Activated T-helper 1 cell treated with anti-CD3 and anti-CD28 coated beads, Interleukin-2, amount 50 U/mL, for 16 hours (primary cell): ENCODE measurements at places on chromosomes 7 and 10.

DNA sequence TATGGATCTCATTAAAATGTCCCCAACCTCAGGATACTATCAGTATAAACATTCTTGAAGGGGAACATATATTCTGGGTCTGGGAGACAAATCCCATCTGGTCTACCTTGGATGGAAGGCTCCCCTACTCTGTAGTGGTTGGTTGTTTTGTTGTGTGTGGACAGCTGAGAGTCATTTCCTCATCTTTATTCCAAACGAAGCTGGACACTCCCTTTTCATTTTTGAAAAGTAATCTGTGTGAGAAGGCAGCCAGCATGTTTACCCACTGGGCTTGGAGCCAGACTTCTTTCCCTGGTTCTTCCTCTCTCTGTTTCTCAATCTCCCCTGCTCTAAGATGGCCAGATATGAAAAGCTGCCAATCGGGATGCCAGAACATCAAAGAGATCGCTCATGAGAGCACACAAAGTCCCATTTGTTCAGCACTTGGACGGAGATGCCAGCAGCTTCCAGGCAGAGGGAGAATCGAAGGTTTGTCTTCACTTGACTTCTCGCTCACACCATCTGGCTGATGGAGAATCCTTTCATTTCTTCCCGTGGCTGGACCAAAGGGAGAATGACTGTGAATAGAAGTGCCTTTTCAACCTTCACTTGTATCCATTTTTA lies 108.1 kb upstream of the AGR3 start:
- no peak for DNase-seq

DNA sequence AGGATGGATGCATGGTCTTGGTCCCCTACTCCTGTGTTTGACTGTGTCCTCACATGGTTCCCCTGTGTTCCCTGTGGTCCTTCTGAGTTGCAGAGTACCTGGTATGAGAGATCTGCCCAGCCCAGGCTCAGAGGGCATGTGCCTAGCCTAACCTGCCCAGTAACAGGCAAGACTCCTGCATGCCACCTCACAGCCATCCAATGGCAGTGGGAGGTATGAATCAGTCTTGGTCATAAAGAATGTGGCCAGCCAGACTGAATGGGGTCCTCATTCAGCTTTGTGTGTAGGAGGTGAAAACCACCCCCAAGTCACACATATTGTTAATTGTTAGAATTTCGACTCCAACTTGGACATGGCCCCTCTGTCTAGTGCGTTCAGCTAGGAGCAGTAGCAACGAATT lies 17.2 kb upstream of the GPR158 start:
- DNase-seq: no peak

DNA sequence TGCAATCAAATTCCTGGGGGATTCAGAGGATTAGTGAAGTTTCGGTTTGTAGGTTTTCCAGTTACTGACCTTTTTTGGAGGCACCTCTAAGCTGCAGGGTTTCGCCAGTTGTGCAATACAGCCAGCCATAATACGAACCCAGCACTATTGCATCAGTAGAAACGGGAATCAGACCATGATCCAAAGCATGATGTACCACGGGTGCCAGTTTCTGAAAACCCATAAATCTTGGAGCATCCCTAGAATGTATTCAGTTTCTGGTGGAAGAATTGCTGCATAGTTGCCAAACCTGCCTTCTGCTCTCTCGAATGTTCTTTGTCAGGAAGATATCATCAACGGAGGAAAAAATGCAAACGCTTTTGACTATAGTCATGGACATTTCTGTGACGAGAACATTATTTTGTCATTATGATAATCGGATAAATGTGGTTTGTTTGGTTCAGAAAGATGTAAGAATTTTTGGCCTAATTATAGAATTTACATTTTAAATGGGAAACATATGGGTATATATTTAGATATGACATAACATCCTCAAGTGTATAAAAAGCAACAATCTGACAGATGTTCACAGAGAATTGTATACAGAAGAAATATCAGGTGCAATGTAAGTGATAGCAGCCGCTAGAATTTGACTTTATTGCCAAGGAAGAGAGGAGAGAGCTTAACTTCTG lies 186.2 kb upstream of the PRKCQ start:
- DNase-seq: no peak

DNA sequence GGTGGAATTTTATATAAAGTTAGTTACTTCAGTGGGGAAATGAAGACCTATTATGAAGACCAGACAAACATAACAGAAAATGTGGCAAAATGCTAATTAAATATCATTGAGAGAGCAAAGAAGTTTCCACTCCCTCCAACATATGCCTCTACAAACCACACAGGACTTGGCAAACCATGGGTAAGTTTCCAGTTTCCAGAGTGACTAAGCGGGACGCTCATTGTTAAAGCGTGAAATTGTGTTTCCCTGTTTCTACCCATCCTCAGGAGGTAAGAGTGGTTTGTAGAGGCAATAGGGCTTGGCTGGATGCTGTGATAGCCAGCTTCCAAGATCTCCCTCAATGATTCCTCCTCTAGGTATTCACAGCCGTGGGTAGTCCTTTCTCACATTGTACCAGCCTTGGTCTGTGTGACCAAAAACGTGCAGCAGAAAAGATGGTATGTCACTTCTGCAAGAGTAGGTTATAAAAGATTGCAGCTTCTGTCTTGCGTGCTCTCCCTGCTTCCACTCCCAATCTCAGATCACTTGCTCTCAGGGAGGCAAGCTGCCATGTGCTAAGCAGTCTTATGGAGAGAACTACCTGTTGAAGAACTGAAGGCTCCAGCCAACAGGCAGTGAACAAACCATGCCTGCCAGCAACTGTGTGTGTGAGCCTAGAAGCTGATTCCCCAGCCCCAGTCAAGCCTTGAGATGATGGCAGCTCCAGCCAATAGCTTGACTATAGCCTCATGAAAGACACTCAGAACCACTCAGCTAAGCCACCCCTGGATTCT lies 35.7 kb downstream of the CBX3 start:
- no peak for DNase-seq

DNA sequence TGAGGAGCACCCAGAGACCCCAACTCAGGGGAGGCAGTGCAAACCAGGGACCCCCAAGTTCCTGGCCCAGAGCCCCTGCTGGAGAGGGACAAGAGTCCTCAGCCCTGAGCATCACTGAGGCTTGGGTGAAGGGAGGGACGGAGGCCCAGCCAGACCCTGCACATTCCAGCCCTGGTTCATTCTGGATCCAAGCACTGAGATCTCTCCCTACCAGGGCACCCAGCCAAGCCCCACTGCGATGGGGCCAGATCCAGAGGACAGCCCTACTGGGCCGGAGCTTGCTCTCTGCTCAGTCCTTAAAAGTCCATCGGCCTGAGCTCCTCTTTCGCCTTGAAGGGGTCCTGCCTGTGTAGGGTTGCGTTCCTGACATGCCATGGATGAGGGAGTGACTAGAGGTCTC lies 40.5 kb upstream of the RABGEF1 start:
- DNase-seq: no peak

GRCh38 chr7:6730343-6730633 lies 23.5 kb upstream of the ZNF12 start:
- no peak for DNase-seq

GRCh38 chr10:4526311-4526731 lies 299.7 kb upstream of the AKR1E2 start:
- no peak for DNase-seq

DNA sequence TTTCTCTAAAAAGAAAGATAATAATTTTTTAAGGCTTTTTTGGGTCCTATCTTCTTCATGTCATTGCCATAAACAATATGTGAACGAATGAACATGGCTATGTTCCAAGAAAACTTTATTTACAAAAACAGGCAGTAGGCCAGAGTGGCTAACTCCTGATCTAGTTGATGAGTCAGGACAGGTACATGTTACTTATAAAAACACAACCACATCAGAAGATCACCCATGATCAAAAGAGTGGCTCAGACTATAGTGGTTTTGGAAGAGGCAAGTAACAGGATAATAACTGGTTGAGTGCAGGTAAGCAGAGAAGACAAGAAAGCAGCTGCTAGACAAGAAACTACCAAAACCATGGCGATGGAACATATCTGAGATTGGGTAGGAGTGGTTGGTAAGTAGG lies 468.7 kb downstream of the KCNMA1 start:
- DNase-seq: no peak

GRCh38 chr10:88926566-88927415 lies 25.8 kb downstream of the ACTA2 start:
- no peak for DNase-seq
